ENCODE measurements at places on chromosomes 11 and 22. TPM values are rescaled to one million over a fixed set of nuclear protein-coding genes. Genes with fewer than 3 reads are reported as not detected.

Gene LRRC56
- total RNA-seq: 0.89 TPM

Gene ZBTB3
- total RNA-seq: 11.9 TPM

Gene TM7SF2
- total RNA-seq: 17.0 TPM

Gene C22orf31
- not detected for total RNA-seq

Gene OR51B5
- total RNA-seq: 0.30 TPM

Gene OR10D3
- not detected for total RNA-seq

Gene RASGRP2
- 0.09 TPM for total RNA-seq

Gene CDC42BPG
- total RNA-seq: under 0.01 TPM

Gene KDM4E
- total RNA-seq: not detected

Gene PGA5
- not detected for total RNA-seq

Gene CABP7
- not detected for total RNA-seq
